ENCODE measurements at places on chromosomes 12 and 14. TPM values are rescaled to one million over a fixed set of nuclear protein-coding genes. Genes with fewer than 3 reads are reported as not detected.

CCDC196 gene
- not detected for total RNA-seq

PTPN6 gene
- total RNA-seq = 320 TPM

CD63 gene
- total RNA-seq = 129 TPM

TMEM63C gene
- 0.32 TPM for total RNA-seq

CFL2 gene
- 2.9 TPM for total RNA-seq

GLS2 gene
- total RNA-seq = 4.4 TPM

ANG gene
- total RNA-seq = 0.48 TPM

C14orf39 gene
- not detected for total RNA-seq

PRMT5 gene
- 120 TPM for total RNA-seq

CARMIL3 gene
- total RNA-seq = 6.7 TPM

HOXC9 gene
- not detected for total RNA-seq

TAS2R19 gene
- 3.2 TPM for total RNA-seq

DNA sequence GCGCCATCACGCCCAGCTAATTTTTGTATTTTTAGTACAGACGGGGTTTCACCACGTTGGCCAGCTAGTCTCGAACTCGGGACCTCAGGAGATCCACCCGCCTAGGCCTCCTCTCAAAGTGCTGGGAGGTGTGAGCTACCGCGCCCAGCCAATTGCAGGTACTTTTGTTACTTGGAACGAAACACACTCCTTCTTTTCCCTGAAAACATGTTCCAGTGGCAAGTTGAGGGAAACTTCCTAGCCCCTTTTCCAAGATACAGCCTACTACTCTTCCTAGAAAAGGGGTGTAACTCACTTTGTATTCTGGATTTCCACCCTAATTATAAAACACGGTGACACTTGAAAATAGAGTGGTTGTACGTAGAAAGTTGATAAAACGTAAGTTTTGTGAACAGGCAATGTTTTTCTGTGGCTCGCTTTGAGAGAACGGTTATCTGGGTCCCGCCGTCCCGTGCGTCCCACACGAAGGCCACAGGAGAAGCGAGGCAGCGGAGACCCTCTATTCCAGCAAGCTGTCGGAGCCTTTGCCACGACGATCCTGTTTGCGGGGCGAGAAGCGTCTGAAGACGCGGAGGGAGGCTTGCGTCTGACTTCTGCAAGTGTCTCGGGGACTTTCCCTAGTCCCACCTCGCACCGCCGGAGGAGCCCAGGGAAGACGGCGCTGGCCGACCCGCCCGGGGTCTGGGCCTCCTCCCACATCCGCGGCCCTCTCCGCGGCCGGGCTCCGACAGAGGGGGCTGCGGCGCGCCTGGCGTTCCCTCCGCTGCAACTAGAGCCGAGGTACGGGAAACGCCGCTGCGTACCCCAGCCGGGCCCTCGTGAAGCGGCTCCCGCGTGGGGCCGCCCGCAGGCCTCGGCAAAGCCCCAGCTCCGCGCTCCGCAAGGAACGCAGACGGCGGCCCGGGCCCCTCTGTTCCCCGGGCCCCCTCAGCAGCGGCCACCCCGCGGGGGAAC lies 745 bp downstream of the CDCA4 start:
- peak; percentile 74 for DNase-seq

DNA sequence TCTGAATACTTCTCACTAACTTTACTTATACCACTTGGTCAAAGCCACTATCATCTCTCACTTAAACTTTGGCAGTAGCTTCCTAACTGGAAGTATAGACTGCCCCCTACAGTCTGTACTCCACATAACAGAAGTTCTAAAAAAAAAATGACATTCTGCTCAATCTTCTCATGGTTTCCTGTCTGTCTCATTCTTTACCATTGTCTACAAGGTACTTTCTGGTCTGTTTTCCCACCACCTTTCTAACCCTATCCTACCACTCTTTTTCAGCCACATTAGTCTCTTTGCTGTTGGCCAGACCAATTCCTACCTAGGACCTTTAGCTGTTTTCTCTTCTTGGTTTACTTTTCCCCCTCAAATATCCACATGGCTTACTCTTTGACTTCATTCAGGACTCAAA lies 14.7 kb downstream of the CPSF6 start:
- no peak for DNase-seq

- DNase-seq = no peak
Observed at GRCh38 chr12:102496591-102496990, 16.2 kb upstream of the IGF1 start.

DNA sequence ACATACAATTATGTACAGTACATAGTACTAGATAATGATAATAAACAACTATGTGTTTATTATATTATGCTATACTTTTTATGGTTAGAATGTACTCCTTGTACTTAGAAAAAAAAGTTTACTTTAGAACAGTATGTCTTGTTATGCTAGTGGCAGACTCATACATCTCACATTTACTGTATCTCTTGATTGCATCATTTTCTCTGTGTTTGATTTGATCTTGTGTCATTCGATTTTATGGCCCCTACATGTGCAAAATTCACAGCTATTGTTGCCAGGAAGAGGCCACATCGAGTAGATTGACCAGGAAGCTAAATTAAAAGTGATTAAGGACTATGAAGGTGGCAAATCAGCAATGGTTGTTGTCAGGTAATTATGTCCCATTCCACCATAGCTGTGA lies 153.0 kb downstream of the PCNX1 start:
- DNase-seq = no peak

GRCh38 chr14:49727171-49727570 lies 34.3 kb downstream of the KLHDC1 start:
- no peak for DNase-seq

- DNase-seq = no peak
Observed at GRCh38 chr14:101462726-101463565, 98.3 kb upstream of the DIO3 start.

DNA sequence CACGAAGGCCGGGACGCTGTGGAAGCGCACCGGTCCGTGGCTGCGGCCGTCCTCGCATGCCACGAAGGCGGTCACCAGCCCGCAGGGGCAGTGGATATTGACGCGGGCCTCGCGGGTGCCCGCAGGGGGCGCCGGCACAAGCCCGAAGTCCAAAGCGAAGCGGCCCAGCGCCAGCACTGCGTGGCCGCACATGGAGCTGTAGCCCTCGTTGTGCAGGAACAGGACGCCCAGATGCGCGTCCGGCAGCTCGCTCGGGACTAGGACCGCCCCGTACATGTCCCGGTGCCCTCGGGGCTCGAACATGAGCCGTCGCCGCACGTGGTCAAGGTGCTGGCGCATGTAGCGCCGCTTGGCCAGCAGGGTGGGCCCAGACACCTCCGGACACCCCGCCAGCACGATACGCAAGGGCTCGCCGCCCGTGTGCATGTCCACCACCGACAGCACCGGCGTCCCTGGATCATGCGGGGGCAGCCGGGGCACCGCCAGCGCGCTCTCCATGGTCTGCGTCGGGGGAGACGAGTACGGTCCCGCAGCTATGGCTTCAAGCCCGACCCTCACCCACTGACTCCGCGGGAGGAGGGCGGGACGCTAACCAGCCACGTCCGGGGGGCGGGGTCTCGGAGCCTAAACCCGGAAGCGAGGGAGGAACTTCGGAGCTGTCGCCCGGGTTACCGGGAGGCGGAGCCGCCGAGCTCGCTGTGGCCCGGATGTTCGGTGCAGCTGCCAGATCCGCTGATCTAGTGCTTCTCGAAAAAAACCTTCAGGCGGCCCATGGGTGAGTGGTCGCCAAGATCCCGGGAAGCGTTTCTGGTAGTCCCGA lies at the start of the genes JKAMP and L3HYPDH:
TSS of gene JKAMP (plus strand) at position 699 of the 820 bp plus-strand sequence. CDS start at position 772, 73 bp downstream.
TSS of gene L3HYPDH (minus strand) at position 590 of the 820 bp plus-strand sequence. CDS start at position 498, 92 bp downstream.
- DNase-seq = peak; percentile 96

- no peak for DNase-seq
Observed at GRCh38 chr12:14454098-14454907, 88.8 kb downstream of the ATF7IP start.

DNA sequence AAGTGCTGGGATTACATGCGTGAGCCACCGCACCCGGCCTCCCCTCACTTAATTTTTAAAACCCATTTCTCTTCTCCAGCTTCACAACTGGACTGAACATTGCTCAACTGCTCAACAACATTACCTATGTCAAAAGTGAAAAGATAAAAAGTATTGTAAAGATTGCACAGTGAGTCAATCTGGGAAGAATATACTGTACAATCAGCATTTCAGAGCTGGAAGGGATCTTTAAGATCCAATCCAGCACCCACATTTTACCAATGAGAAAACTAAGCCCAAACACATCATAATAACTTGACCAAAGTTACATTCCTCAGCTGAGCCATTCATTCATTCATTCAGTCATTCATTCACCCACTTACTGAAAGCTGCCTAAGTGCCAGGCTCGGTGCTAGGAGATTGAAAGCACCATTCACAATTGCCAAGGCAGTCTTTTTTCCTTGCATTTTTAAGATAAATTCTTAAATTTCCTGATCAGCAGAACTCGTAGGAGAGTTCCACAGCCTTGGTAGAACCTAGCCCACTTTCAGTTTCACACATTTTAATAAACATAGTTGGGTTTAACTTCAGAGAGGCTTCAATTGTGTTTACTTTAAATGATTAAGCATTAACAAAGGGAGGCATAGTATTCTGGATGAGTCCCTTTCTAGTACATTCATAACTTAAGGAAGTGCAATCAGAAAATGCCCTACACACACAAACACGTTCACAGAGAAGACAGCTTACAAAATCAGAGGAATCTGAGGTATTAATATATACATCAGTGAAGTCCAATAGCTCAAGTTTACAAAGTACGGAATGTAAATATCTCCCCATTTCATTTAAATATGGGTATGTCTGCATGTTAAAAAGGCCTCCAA lies 3.0 kb downstream of the GALNT4 start:
- no peak for DNase-seq

GRCh38 chr14:95071649-95072280 lies 85.6 kb downstream of the DICER1 start:
- DNase-seq = no peak

- no peak for DNase-seq
Observed at GRCh38 chr14:73663548-73664212, 18.9 kb downstream of the DNAL1 start.

GRCh38 chr12:130157998-130158753 lies 4.1 kb upstream of the FZD10 start:
- DNase-seq = no peak

GRCh38 chr12:30796313-30796780 lies 41.6 kb upstream of the CAPRIN2 start:
- no peak for DNase-seq

DNA sequence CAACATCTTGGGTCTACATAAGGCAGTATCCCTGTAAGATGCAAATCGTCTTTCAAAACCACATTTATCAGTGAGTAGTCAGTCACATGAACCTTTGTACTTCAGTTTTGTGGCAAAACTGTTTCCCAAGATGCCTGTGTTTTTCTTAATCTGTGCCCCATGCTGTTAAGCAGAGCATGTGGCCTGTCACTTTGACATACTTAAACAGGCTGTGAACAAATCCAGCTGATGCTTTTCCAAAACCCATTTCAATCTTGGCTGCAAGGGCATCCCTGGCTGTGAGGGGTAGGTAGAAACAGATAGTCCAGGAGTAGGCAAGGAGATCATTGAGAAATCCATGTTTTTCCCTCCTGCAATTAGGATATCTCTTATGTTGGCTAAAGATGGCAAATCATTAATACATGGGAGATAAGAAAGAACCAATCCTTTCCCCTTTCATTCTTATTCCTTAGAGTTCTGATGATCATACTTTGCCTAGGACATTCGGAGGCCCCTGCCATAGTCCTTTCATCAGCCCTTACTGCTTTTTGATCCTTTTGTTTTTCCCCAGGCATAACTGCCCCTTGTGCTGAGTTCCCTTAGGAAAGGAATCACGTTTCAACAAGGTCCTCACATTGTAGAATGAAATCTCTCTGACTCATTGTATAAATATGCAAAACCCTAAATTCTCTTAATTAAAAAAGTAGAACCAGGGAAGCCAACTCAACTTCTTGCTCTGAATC lies 121.1 kb upstream of the EEA1 start:
- no peak for DNase-seq

DNA sequence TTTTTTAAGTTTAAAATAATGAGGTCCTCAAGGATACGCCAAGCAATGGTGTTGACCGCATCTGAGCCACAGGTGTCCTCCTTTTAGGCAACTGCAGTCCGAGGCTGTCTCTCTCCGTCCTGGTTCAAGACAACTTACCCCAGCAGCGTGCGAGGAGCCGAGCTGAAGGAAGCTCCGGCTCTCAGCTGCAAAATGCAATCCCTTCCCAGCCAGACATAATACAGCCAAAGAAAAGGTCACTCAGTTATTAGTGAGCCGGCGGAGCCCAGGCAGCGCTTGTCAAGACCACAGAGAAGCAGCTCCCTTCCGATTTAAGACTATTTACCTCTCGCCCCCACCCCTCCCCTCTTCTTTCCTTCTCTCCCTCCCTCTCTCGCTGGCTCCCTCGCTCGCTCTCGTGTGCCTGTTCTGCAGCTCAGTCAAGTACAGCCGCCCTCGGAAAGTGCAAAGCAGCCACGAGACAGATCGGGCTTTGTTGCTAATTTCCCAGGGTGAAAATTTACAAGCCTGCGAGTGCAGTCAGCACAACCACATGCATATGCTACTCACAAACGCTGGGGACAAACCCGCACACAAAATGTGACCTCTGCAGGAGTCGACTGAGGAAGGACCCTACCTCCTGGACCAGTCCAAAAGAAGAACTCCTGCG lies 363 bp upstream of the LMO3 start:
- no peak for DNase-seq

GRCh38 chr12:105431537-105432100 lies 101.1 kb downstream of the C12orf75 start:
- no peak for DNase-seq

GRCh38 chr12:9796971-9797370 lies 30.3 kb upstream of the KLRF1 start:
- no peak for DNase-seq

DNA sequence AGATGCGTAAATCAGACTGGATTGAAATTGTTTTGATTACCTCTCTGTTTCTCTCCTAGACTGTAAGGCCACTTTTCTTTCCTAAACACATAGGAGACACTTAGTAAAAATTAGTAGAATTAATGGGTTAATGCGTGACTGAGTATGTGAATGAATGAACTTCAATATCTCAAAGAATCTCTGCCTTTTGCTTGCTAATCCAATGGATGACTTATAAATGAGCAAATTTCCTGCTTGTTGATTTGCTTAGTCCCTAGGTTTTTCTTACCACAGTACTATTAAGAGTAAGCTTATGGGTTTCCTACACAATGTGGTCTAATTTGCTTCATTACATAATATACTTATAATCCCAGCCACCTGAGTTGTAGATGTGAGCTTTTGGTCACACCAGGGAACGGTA lies 164.1 kb downstream of the SRGAP1 start:
- no peak for DNase-seq

GRCh38 chr14:104549536-104550339 lies 29.8 kb upstream of the C14orf180 start:
- no peak for DNase-seq

DNA sequence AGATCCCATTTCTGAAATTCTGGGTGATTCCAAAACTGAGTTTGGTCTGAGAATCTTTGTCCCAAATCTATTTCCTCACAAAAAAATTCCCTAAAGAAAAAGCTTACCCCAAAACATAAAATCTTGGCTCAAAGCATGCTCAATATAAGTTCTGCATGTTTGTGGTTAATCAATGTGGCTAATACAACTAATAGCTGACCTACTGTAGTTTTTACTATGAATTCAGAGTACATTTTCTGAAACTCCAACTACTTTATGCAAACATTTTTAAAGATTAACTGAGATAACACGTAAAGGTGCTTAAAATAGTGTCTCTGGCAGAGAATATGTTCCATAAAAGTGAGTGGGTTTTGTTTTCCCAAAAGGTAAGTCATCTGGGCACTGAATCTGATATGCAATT lies 133.1 kb downstream of the MED13L start:
- no peak for DNase-seq

- no peak for DNase-seq
Observed at GRCh38 chr12:52044292-52044983, 6.8 kb upstream of the NR4A1 start.
